ENCODE measurements at places on chromosomes 12 and 14.

DNA sequence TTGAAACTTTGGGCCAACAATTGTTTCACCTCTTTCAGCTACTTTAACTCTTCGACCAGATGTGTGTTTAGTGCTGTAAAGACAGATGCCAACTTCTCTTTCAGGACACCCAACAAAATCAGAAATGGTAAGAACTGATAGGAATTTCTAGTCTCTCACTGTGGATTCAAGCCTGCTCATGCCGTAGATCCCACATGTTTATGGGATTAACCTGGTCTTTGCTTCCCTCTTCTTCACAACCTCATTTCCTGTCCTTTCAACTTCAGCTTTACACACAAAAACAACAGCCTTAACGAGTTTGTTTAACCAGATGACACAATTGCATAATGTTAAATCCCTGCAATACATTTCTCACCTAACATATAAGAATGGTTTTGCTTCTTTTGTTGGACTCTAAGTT, 1031.9 kb upstream of the LRFN5 start:
- DNase-seq, result no peak

GRCh38 chr14:64795211-64795610, 84.5 kb downstream of the SPTB start:
- DNase-seq, result no peak

DNA sequence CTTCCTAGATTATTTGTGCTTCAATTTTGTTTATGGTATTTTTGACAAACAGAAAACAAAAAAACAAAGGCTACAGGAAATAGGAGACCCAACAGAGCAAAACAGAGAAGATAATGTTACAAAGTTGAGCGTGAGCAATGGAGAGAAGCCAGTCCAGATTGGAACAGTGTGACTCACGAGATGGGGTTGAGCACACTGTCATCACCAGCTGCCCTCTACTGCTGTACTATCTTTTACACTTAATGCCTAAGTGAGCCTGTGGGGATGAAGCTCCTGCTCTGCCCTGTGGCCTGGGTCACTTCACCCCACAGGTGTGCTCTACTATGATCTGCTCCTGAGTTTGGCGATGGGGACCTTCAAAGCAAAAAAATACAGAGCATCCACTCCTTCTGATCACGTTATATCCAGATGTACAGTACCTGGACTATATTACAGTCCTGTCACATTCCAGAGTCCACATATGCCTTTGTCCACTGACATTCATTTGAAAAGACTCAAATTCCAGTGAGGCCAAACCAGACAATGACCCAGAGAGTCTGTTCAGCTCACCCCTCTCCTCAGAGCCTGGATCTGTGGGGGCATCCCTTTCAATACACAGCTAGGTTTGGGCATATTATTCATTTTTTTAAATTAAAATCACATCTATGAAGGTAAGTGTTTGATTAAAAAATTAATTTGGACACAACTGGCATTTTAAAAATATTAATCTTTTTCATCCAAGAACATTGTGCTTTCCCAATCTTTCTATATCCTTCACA, 4.4 kb downstream of the IPO8 start:
- no peak for DNase-seq

DNA sequence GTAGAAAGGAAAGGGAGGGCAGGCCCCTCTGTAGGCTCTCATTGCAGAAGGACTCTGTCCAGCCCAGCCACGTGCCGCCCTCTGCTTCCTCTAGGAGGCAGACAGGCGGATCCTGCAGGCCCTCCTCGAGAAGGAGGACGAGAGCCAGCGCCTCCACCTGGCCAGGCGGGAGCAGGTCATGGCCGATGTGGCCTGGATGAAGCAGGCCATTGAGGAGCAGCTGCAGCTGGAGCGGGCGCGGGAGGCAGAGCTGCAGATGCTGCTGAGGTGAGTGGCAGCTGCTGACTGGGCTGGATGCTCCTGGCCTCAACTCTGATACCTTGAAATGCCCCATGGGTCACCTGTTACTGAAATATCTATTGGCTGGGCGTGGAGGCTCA, 10.9 kb downstream of the TCHP start:
- no peak for DNase-seq

GRCh38 chr12:130461447-130461815, 123.7 kb downstream of the PIWIL1 start:
- DNase-seq, result no peak

DNA sequence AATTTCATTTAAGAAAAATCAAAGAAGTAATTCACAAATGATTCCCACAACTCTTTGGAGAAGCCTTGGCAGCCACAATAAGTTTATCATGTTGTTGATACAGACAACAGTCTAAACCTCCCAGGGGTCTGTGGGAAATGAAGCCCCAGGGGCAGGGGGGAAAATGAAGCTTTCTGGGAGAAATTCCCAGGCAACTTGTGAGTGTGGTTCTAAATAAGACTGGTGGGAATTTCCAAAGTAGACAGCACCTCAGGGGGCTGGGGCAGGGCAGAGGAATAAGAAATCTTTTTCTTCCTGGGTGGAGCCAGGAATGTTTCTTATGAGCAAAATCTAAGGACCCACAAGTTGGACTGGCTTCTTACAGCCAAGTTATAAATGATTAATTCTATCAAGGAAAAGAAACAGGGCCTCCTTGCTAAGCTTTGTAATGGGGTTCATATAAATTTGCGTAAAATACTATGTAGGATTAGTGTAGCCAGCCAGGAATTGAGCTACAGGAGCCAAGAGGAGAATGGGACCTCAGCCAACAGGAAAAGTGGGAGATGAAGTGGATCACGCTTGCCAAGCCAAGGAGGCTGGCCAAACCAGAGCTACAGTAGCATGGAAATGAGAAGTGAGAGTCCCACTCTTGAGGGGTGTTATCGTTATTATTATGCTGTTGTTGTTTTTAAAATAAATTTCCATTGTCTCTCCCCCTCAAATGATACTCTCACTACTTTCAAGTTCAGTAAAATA, 182.9 kb upstream of the FAR2 start:
- DNase-seq, result peak; percentile 23

GRCh38 chr12:108505129-108505528, 9.9 kb upstream of the FICD start:
- no peak for DNase-seq

- DNase-seq, result no peak
Measured at GRCh38 chr12:69524755-69525469, 54.7 kb downstream of the FRS2 start.

DNA sequence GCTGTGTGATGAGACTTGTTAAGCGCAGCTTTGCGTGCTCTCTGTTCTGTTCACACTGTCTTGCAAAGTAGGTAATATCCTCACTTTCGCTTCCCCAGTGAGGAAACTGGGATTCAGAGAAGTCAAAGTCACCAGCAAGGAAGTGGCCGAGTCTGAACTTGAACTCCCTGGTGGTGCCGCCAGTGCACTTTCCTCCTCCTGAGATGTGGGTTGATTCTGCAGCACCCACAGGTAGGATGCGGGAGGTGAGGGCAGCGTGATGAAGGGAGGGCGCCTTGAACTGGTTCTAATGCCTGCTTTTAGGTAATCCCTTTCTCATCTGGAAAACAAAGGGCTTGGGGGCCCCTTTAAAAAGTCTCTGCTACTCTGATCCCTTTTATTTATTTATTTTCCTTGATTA, 54.9 kb upstream of the IGF1 start:
- no peak for DNase-seq

DNA sequence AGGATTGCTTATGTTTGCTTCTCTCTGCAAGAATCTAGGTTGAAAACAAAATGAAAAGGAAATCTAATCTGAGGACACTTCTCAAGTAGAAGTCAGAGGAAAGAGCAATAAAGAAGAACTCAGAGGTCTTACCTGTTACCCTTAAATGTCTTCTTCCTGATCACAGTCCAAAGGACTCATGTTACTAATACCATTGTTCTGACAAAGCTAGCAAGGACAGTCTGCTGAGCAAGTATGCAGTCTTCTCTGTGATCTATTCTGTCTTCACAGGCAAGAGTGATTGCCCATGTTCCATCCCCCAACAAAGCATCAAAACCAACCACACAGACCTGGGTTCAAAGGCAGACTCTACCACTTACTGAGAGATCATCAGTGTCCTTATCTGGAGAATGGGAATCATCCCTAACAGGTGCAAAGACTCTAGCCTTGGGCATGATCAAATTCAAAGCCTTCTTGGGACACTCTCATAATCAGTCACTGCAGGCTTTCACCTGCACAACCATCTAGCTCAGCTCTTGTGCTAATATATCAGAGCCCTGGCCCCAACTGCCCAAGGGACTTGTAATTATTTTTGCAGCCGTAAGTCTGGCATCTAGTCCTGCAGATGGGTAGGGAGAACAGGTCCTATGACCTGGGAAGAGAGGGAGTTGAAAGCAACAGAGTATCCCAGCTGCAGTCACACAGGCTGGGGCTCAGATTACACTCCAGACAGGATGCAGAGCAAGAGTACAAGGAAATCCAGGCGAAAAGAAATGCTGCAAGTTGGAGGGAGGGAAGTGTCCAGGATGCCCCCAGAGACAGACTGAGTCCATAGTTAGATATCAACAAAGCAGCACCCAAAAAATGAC, 97.9 kb upstream of the NUDT4 start:
- no peak for DNase-seq

- DNase-seq, result no peak
Measured at GRCh38 chr12:67929384-67929772, 59.9 kb upstream of the IFNG-AS1 start.

GRCh38 chr14:70317969-70318634, 41.4 kb downstream of the COX16 start:
- no peak for DNase-seq

GRCh38 chr12:22034709-22035506, 11.1 kb upstream of the CMAS start:
- DNase-seq, result no peak

DNA sequence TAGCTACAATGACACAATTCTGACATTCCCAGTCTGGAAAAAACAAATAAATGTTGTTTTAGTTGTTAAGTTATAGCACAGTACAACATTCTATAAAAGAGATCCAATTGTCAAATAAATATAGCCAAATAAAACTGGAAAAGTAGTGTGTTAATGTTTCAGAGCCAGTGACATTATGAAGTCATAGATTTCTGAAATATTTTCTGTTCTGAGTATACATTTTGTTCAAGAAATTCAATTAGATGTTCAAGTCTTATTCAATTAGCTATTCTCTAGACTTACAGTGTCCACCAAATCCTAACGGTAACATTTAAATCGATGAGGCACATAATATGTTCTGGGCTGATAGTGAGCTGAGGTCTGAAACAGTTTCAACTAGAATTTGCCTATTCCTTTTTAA, 196.1 kb upstream of the ABCD2 start:
- no peak for DNase-seq

DNA sequence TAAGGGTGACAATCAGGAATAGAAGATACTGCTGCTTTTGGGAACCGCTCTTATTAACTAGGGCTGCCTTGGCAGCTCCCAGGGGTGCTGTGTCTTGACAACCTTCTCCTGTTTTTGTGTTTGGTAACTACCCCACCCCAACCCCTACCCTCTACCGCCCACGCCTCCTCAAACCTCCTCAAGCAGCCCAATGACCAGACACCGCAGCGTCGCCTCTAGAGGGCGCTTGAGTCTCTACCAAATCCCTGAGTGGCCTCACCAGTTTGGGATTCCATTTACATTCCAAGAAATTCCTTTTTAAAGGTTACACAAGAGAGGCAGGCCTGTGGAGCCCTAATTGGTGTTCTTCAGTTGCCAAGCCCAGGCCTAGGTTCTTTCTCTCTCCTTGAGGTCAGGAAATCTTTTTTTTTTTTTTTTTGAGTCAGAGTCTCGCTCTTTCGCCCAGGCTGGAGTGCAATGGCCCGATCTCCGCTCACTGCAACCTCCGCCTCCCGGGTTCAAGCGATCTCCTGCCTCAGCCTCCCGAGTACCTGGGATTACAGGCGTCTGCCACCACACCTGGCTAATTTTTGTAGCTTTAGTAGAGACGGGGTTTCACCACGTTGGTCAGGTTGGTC, 72.4 kb upstream of the USP44 start:
- no peak for DNase-seq

DNA sequence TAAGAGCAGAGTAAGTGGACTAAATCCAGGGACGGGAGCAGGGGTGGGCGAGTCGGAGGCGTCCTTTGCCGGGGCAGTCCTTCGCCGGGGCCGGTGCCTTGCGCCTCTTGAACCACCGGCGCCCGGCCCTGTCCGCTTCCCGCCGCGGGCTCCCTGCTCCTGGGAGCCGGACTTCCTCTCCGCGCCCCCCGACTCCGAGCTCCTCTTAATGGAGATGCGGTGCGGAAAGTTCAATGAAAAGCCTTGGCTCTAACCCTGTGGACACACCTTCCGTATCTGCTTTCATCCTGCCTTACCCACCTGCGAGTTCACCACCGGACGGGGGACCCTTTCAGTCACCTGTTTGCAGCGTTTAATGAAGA, 412 bp downstream of the FGFR1OP2 start:
- DNase-seq, result no peak

GRCh38 chr12:94829552-94829951, 173.9 kb downstream of the NDUFA12 start:
- DNase-seq, result no peak

DNA sequence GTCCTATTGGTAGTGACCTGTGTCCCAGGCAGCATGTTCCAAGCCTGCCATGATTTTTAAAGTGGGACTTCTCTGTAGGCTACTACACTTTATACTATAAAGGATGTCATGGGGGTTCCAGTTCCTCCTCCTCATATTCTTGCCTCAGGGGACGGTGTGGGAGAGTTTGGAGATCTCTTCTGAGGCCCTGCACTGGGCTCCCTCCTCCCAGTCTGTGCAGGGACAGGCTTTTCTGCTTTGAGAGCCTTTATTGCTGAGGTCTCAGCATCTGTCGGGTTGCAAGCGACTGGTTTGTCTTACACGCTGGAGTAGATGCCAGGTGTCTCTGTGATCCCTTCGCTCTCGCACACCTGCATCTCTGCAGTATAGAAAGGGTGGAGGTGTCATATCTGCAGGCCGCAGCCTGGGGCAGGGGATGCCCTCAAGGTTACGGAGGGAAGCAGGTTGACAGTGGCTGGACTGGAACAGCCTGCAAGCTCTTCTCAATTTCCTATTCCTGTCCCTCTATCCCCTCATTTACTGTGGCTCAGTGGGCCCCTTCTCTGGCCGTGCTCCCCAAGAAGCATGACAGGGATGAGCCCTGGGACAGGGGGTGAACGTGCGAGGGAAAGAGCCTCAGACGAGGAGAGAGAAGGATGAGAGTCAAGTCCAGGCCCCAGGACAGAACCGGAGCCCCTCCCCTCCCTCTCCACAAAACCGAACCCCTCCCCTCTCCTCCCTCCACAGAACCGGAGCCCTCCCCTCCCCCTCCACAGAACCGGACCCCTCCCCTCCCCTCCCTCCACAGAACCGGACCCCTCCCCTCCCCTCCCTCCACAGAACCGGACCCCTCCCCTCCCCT, 51.3 kb downstream of the SLC6A12 start:
- no peak for DNase-seq

GRCh38 chr14:45254771-45255170, 1.8 kb upstream of the MIS18BP1 start:
- no peak for DNase-seq

DNA sequence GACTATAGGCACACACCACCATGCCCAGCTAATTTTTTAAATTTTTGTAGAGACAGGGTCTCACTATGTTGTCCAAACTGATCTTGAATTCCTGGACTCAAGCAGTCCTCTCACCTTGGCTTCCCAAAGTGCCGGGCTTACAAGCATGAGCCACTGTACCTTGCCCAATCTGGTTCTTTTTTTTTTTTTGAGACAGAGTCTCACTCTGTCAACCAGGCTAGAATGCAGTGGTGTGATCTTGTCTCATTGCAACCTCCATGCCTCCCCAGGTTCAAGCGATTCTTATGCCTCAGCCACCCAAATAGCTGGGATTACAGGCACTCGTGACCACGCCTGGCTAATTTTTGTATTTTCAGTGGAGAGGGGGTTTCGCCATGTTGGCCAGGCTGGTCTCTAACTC, 15.4 kb downstream of the MRPL42 start:
- no peak for DNase-seq
